ENCODE measurements at places on chromosomes 2 and 18. TPM values are rescaled to one million over a fixed set of nuclear protein-coding genes. Genes with fewer than 3 reads are reported as not detected.

IL18R1 gene
- total RNA-seq = 2.9 TPM

- H3K4me1 ChIP-seq = peaks cover 8% of the 10 kb centered on the region
- no peak overlapping the region for H3K27ac ChIP-seq
- no peaks in the 10 kb centered on the region for H3K27me3 ChIP-seq
- no peak for DNase-seq
- H3K36me3 ChIP-seq = no peaks in the 10 kb centered on the region
- H3K4me3 ChIP-seq = no peak overlapping the region
Observed at GRCh38 chr2:216637472-216637871, 4.3 kb downstream of the IGFBP2 start.

GRCh38 chr2:120820263-120820952, 84.7 kb downstream of the GLI2 start:
- H3K4me1 ChIP-seq = peaks cover 54% of the 10 kb centered on the region
- peak overlapping the region; percentile 84 for H3K27ac ChIP-seq

GRCh38 chr2:190452433-190452832, 44.3 kb downstream of the MFSD6 start:
- H3K4me1 ChIP-seq = no peaks in the 10 kb centered on the region
- no peak overlapping the region for H3K4me3 ChIP-seq
- no peaks in the 10 kb centered on the region for H3K27me3 ChIP-seq
- H3K36me3 ChIP-seq = no peaks in the 10 kb centered on the region
- DNase-seq = no peak

SERPINB10 gene
- not detected for total RNA-seq

C2orf78 gene
- total RNA-seq = 18.6 TPM

- no peaks in the 10 kb centered on the region for H3K36me3 ChIP-seq
- H3K27ac ChIP-seq = no peak overlapping the region
- H3K27me3 ChIP-seq = no peaks in the 10 kb centered on the region
- H3K4me3 ChIP-seq = no peak overlapping the region
Observed at GRCh38 chr2:102927854-102928267, 166.0 kb downstream of the TMEM182 start.

DNA sequence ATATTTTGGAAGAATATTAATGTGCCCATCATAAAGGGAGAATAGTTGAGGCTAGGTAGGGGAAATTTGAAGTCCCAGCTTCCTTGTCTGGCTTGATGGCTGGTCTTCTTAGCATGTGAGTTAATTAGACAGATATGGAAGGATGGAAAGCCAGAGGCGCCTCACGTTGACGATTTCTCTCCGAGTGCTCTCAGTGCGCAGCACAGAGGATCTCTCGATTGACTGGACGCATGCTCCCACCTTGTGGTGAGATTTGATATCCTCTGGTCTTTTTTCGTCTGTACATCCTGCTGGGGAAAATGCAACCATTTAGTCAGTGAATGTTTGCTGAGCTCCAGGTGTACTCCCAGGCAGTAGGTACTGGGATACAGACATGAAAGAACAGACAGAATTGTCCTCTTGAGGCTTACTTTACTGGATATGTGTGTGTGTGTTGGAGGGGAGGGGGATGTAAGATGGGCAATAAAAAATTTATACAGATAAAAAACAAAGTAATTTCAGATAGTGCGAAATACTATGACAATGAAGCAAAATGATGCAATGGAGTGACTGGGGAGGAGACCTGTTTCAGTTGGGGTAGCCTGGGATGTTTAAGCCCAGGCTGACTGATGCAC, 66.9 kb upstream of the ZNG1B start:
- H3K27ac ChIP-seq = no peak overlapping the region
- H3K4me3 ChIP-seq = no peak overlapping the region
- DNase-seq = peak; percentile 76
- no peaks in the 10 kb centered on the region for H3K4me1 ChIP-seq

DNA sequence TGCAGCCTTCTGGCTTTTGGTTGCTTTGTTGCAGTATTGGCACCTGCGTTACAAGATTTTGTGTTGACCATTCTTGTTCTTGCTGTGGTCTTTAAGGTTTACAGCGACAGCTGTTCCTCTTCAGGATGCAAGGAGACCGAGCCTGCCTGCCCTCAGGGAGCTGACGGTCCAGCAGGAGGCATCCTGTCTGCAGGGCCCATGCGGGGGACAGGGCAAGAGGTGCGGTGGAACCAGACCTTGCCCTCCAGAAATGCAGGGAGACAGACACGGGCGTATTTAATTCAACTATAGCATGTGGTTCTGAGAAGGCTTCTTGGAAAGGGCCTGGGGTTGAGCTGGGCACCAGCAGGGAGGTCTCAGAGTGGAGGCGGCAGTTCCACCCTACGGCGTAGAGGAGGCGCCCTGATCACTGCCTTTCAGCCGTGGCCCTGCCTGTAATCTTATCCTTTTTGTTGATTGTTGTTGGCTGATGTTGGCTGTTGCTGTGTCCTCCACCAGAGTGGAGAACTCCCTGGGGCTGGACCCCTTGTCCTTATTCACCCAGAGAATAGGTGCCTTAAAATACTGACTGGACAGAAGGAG, 71.7 kb downstream of the HPCAL1 start:
- no peaks in the 10 kb centered on the region for H3K27me3 ChIP-seq
- H3K27ac ChIP-seq = peak overlapping the region; percentile 30
- H3K4me1 ChIP-seq = peaks cover 33% of the 10 kb centered on the region
- DNase-seq = no peak
- H3K36me3 ChIP-seq = no peaks in the 10 kb centered on the region

CPSF3 gene
- 54.4 TPM for total RNA-seq

CLEC4F gene
- 0.31 TPM for total RNA-seq

DNA sequence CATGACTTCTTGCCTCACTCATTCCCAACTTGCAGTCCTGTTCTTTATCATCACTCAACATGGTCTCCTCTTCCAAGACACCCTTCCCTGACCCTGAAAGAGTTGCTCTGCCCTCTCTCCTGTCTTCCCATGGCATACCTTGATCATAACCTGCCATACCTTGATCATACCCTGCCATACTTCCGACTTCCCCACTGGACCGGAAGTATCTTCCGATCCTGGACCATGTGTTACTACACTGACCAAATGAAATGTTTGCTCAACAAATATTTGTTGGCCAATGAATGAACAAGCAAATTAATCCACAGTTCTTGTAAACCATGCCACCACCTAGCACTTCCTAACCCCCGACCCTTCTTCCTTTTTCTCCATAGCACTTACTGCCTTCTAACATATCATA, 60.9 kb upstream of the ZNF397 start:
- H3K36me3 ChIP-seq = no peaks in the 10 kb centered on the region
- DNase-seq = no peak
- H3K27me3 ChIP-seq = no peaks in the 10 kb centered on the region
- H3K27ac ChIP-seq = no peak overlapping the region
- no peak overlapping the region for H3K4me3 ChIP-seq

GRCh38 chr2:201621293-201621999, 21.9 kb downstream of the TMEM237 start:
- H3K27me3 ChIP-seq = no peaks in the 10 kb centered on the region
- no peaks in the 10 kb centered on the region for H3K36me3 ChIP-seq
- DNase-seq = no peak
- H3K4me1 ChIP-seq = no peaks in the 10 kb centered on the region
- no peak overlapping the region for H3K27ac ChIP-seq

GRCh38 chr2:196592911-196593881, 46.3 kb upstream of the CCDC150 start:
- peak within 1 kb of the TSS; percentile 82 for H3K27ac ChIP-seq
- H3K4me1 ChIP-seq = peaks cover 12% of the 10 kb centered on the region
- peak within 1 kb of the TSS; percentile 61 for H3K4me3 ChIP-seq
- H3K36me3 ChIP-seq = no peaks in the 10 kb centered on the region
- H3K27me3 ChIP-seq = no peaks in the 10 kb centered on the region

- H3K4me1 ChIP-seq = peaks cover 4% of the 10 kb centered on the region
- no peak overlapping the region for H3K4me3 ChIP-seq
- no peaks in the 10 kb centered on the region for H3K27me3 ChIP-seq
Observed at GRCh38 chr18:31098878-31099277, 3.3 kb downstream of the DSC2 start.

DNA sequence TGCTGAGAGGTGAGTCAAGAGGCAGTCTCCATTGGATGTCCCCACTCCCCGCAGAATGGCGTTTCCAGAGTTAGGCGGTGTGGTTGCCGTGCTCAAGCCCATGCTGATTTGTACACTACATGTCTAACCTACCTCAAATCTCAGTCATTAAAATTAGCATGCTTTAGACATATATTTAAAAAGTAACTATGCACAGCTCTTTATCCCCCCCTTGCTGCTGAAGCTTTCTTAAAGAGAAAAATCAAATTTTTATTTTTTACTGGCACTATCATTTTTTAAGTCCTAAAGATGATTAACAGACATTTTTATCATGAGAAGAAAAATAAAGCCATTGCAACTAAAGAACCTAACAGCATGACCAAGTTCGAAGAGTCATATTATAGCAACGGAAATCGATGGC, 42.9 kb downstream of the BOLA3 start:
- no peaks in the 10 kb centered on the region for H3K27me3 ChIP-seq
- no peaks in the 10 kb centered on the region for H3K4me1 ChIP-seq
- no peak overlapping the region for H3K4me3 ChIP-seq

LRRTM4 gene
- 0.19 TPM for total RNA-seq

CDK15 gene
- total RNA-seq = 1.8 TPM

DNA sequence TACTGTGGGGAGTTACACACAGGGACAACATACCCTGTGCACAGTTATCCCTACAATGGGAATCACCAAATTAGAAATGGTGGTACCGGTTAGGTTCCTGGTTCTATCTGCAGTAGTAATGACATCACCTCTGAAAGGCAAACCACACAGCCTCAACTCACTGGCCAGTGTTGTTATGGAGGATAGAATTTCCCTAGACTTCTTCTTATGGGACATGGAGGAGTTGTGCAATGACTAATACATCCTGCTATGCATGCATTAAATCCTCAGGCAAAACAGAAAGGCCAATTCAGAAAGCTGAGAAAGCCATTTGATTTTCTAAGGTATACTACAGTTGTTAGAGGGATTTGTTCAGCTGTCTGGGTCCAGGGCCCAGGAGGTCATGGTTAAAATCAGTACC, 439.3 kb downstream of the TMX3 start:
- no peak for DNase-seq
- H3K27me3 ChIP-seq = no peaks in the 10 kb centered on the region
- H3K27ac ChIP-seq = no peak overlapping the region
- no peaks in the 10 kb centered on the region for H3K4me1 ChIP-seq
- H3K36me3 ChIP-seq = no peaks in the 10 kb centered on the region

DNA sequence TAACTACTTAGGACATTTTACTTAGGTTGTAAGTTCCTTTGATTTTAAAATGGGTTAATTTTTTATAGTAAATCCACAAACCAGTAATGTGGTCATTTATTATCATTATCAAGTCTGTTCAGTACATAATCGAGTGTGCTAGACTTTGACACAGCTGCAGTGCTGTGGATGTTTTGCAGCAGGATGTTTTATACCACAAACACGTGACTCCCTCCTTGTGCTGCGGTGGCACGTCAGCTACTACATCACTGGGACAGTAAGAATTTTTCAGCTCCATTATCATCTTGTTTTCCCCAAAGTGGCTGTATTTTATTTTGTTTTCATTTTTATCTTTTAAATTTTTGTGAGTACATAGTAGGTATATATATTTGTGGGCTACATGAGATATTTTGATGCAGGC, 70.0 kb downstream of the ATP9B start:
- H3K27ac ChIP-seq = no peak overlapping the region
- no peaks in the 10 kb centered on the region for H3K27me3 ChIP-seq
- H3K4me3 ChIP-seq = no peak overlapping the region
- no peak for DNase-seq
- no peaks in the 10 kb centered on the region for H3K4me1 ChIP-seq

- H3K4me1 ChIP-seq = no peaks in the 10 kb centered on the region
- H3K27me3 ChIP-seq = no peaks in the 10 kb centered on the region
- no peak overlapping the region for H3K27ac ChIP-seq
- DNase-seq = no peak
- no peak overlapping the region for H3K4me3 ChIP-seq
- no peaks in the 10 kb centered on the region for H3K36me3 ChIP-seq
Observed at GRCh38 chr2:72682061-72682460, 143.8 kb downstream of the EXOC6B start.

- peaks cover 8% of the 10 kb centered on the region for H3K4me1 ChIP-seq
- H3K4me3 ChIP-seq = peak overlapping the region; percentile 65
- H3K27ac ChIP-seq = no peak overlapping the region
- no peaks in the 10 kb centered on the region for H3K36me3 ChIP-seq
- DNase-seq = no peak
Observed at GRCh38 chr18:13138420-13139139, 80.0 kb upstream of the LDLRAD4 start.

DNA sequence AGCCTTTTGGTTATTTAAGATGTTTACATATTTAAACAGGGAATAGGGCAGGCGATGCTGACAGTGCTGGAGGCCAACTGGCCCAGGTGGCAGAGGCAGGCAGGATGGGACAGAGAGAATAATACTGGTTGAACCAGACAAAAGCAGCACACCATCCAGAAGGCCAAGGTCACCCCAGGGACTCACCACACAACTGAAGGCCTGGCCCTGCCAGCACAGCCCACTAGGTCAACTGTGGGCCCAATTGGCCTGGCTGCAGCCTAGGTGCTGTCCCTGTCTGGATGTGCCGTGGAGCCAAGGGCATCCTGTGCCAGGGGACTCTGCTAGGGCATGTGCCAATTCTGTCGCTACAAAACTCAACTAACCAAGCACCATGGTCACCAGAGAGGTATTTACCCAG, 69.2 kb downstream of the RNF152 start:
- H3K27ac ChIP-seq = no peak overlapping the region
- no peaks in the 10 kb centered on the region for H3K36me3 ChIP-seq
- H3K4me3 ChIP-seq = no peak overlapping the region

DCC gene
- 24.5 TPM for total RNA-seq

GRCh38 chr2:38163006-38163405, 87.1 kb upstream of the CYP1B1 start:
- H3K36me3 ChIP-seq = no peaks in the 10 kb centered on the region
- no peak overlapping the region for H3K4me3 ChIP-seq
- no peaks in the 10 kb centered on the region for H3K27me3 ChIP-seq
- no peak overlapping the region for H3K27ac ChIP-seq
- no peak for DNase-seq

TP53I3 gene
- 36.5 TPM for total RNA-seq

DNA sequence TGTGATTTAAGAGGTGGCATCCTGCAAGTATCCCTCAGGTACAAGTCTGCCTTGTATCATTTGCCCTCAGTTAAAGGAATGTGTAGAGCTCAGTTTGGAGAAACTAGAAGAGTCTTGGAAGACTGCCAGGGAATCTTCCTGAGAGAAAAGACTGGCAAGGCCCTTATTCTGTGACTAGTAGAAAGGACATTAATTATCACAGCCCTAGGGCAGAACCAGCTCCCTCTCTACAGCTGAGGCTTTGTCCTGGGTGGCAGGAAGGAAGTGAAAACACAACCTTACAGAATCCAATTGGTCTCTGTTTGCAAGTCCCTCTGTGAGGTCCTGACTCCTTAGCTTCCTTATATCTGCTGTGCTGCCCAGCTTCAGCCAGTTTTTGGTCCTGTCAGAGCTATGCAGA, 385.9 kb upstream of the CYRIA start:
- H3K36me3 ChIP-seq = no peaks in the 10 kb centered on the region
- no peaks in the 10 kb centered on the region for H3K27me3 ChIP-seq
- no peak overlapping the region for H3K4me3 ChIP-seq
- no peak for DNase-seq

SALL3 gene
- total RNA-seq = 15.2 TPM

GRCh38 chr2:224039080-224039769, at the start of gene SERPINE2:
Gene SERPINE2 (minus strand): TSS chr2:224039286. CDS start chr2:224001900, 37,386 bp downstream.
- H3K27me3 ChIP-seq = no peaks in the 10 kb centered on the region
- peak within 1 kb of the TSS; percentile 83 for H3K27ac ChIP-seq
- H3K36me3 ChIP-seq = no peaks in the 10 kb centered on the region
- peaks cover 3% of the 10 kb centered on the region for H3K4me1 ChIP-seq
